ENCODE measurements at places on chromosomes 5 and 9.

GRCh38 chr9:130276121-130276520 lies 10.6 kb downstream of the HMCN2 start:
- no peak for DNase-seq

DNA sequence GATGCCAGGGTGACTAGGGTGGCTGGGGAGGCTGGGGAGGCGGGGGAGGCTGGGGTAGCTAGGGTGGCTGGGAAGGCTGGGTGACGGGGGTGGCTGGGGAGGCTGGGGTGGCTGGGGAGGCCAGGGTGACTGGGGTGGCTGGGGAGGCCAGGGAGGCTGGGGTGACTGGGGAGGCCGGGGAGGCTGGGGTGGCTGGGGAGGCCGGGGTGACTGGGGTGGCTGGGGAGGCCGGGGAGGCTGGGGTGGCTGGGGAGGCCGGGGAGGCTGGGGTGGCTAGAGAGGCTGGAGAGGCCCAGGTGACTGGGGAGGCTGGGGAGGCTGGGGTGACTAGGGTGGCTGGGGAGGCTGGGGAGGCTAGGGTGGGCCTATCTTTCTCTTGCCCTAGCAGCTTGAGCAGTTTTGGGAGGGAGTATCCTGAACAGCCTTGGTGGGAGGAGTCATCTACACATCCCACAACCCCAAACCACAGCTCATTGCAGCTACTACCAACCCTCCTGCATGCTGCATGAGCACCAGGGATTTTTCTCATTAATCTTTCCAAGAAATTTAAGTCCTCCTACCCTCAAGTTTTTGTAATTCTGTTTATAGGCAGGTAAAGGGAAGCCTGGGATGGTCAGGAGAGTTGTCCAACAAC lies 203.2 kb upstream of the IRX1 start:
- no peak for DNase-seq

DNA sequence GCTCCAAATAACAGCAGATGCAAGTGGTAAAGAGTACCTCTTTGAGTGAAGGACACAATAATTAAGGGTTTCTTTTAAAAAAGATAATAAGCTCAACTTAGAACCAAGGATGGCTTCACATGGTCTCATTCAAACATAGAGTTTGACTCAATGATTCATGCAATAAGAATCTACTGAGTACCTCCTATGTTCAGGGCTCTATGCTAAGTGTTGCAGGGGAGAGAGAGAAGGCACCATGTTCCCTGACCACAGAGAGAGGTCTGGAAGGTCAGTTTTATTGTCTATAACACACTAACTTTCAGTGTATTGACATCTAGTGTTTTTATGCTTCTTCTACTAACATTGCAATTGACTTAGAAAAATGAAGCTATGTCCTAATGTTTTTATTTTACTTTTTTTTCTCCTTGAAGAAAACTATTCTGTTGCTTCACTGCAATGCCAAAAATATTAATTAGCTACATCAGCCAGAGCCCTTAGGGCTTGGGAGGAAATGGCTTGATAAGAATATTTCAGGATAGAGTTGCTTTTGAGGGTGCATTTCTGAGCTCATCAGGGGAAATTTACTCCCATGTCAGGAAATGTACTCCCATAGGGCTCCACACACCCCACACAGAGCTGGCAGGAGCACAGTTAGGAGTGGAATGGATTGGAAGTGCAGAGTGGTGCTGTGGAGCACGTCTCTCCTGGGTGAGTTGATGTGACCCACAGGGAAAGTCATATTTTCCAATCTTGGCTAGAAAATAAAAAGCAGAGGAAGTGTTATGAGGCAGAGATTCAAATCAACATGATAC lies 106.6 kb downstream of the PDE8B start:
- DNase-seq = no peak

DNA sequence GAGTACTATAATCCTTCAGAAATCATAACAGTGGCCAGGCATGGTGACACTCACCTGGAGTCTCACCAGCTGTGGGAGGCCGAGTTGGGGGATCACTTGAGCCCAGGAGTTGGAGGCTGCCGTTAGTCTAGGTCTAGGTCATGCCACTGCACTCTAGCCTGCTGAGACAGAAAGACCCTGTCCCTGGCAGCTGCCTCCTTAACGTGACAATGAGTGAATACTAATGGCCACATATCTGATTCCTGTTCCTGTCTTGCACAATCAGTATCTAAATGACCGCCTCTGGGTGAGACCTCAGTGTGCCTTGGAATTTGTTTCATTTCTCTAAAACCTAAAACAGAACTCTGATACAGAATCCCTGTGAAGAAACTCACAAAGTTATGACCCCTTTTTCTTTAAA lies 131.0 kb upstream of the DAB2 start:
- DNase-seq = no peak

- no peak for DNase-seq
Measured at GRCh38 chr9:126756876-126757415, 47.9 kb upstream of the ZBTB43 start.

DNA sequence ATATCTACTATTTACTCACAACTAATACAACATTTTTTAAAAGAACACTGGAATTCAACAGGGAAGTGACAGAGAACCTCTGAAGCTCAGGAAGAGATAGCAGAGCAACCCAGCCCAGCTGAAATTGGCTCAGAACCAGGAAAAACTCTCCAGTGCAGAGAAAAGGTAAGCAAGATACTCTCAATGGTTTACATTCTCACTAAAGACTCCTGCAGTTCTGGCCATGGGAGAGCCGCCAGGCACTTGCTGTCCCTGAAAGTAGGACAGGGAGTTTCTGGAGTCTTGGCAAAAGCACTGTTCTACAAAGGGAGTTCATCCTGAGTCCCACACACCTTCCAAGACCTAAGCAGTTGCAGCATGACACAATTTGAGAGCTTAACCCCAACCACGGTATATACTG lies 330.8 kb downstream of the TRIM36 start:
- DNase-seq = no peak

DNA sequence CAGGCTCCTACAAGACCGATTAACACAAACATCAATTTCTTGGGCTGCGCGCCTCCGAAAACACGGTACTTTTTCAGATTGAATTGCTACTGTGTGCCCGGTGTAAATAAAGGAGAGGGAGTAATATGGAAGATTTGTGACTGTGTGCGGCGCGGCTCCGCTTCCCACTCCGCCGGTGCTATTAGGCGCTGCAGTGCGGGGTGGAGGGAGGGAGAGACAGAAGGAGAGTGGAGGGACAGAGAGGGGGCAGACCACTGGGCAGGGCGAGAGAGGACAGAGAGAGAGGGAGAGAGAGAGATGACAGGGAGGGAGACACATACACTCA lies 24.7 kb upstream of the RNU6ATAC start:
- DNase-seq = no peak

GRCh38 chr5:157596487-157596886 lies 20.9 kb upstream of the ADAM19 start:
- DNase-seq = no peak

- no peak for DNase-seq
Measured at GRCh38 chr9:129172816-129173215, 5.2 kb downstream of the IER5L start.

Data from stimulated activated CD4-positive, alpha-beta T cell treated with anti-CD3 and anti-CD28 coated beads, Interleukin-15, amount 100 ng/mL, for 48 hours (primary cell).